Activated CD4-positive, alpha-beta T cell treated with anti-CD3 and anti-CD28 coated beads, Interleukin-2, amount 10 ng/mL, durations not matched to agents 7 days and 5 days (primary cell): ENCODE measurements at places on chromosomes 11 and 22.
A peak's percentile ranks its signal among the peaks of the same experiment; 100 is the strongest.

DNA sequence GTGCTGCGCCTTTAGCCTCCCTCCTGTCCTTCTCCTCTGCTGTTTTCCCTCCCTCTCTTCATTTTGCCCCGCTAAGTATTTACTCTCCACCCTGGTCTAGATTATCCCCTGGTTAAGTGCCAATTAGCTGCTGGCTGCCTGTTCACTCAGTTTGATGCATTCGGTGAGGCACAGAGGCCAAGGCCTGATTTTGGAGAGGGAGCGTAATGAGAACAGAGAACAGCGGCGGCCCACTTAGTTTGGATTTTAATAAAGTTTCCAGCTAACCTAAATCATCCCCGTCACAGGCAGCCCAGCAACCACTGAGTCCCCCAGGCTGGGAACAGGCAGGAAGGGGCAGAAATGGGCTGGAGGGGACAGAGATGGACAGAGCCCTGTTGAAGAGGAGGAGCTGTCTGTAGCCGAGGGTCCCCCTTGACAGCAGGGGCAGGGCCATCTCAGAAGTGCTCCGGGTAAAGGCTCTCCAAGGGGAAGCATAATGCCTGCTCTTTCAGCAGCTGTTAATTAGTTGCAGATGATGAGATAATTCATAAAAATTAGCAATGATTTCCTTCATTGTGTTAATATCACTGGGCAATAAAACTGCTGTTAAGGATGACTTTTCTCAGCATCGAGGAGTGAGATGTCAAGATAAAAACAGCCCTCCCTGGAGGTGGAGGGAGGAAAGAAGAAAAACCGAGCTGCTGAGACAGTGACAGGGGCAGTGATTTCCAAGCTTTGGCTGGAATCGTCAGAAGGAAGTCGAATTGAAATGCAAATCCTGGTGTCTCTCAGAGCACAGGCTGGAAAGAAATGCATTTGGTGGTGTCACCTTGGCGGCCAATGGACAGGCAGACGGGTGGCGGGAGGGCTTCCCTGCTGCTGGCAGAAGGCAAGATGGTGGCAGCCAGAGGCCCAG lies 170.1 kb downstream of the GRIK4 start:
- DNase-seq, result no peak

- no peak for DNase-seq
Measured at GRCh38 chr22:22856885-22857606, 30.6 kb upstream of the IGLL5 start.

DNA sequence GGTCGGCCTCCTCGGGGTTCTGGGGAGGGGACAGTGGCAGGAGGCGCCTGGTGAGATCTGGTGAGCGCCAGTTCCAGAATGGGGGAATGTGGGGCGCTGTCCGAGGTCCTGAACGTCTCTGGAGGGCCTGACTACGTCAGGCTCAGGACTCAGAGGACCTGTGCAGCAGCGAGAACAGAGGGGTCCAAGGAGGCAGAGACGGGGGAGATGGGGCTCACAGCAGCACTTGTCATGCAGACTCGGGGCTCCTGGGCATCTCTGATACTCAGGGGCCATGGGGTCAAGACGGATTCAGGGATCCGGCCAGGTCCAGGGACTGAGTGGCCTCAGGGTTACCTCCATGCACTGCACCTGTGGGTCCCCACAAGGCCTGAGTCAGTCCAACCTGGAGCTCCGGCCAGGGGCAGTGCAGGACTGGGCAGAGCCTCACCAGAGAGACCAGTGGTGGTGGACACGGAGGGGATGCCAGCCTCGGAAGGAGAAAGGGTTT lies 92.2 kb downstream of the BRD1 start:
- DNase-seq, result peak; percentile 26

GRCh38 chr11:66844496-66845142 lies 1.4 kb downstream of the RCE1 start:
- DNase-seq, result no peak

DNA sequence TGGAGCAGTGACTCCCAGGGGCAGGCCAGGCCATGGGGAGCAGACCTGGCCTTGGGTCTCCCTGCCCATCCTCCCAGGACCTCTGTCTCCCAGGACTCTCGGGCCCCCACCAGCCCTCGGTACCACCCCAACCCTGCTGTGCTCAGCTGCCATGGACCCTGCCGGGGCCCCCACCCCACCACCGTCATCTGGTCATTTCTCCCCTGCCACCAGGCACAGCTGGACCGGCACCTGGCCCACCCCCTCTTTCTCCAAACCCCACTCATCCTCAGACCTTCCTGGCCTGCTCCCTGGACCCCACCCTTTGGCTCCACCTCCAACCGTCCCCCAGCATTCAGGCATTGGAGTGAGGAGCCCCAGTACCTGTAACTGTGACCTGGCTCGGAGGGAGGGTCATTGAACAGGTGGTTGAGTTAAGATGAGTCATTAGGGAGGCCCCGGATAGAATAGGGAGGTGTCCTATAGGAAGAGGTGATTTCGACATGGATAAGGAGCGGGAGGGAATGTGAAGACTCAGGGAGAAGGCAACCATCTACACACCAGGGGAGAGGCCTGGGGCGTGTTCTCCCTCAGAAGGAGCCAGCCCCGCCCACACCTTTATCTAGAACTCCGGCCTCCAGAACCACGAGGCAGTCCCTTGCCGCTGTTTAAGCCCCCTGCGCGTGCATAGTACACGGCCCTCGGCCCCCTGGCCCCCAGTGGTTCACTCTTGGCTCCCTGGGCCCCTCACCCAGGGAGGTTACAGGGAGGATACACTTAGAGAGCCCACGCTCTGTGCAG lies 1395.9 kb downstream of the BRD1 start:
- DNase-seq, result no peak

GRCh38 chr11:84019571-84020194 lies 733.5 kb upstream of the CCDC90B start:
- DNase-seq, result no peak

DNA sequence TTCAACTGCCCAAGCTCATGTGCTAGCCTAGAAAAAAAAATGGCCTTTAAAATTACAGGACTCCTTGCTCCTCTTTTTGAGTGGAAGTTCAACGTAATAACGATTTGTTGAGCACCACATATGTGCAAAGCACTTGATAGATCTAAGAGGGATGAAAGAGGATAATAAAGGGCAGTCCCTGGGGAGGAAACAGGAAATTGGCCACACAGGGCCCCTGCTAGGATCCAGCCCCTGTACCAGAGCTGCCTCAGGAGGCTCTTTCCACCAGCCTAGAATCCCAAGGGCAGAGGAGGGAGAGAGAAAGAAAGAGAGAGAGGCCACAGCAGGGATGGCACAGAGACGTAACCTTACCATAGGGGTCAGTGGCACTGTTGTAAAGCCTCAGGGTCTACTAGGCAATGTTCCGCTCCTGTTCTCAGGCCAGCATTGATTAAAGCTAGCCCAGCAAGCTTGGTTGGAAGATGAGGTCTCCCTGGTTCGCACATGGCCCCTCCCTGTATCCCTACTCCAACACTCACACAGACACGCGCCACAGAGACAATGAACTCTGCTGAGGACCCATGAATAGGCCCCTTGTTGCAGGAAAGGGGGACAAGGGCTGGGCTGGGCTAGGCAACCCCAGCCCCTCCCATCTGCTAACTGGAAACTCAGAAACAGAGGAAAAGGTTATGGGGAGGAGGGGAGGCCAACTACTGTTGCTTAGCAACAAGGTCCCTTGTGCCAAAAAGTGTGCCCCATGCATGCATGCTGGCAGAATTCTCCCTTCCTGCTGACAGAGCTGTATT lies at the start of gene TMPRSS5:
TSS of gene TMPRSS5 (minus strand) at position 438 of the 785 bp plus-strand sequence. CDS start at position 354, 84 bp downstream.
- DNase-seq, result no peak

- no peak for DNase-seq
Measured at GRCh38 chr11:45400591-45400990, 114.5 kb upstream of the SYT13 start.

- no peak for DNase-seq
Measured at GRCh38 chr11:17412488-17413180, 24.2 kb upstream of the KCNJ11 start.

DNA sequence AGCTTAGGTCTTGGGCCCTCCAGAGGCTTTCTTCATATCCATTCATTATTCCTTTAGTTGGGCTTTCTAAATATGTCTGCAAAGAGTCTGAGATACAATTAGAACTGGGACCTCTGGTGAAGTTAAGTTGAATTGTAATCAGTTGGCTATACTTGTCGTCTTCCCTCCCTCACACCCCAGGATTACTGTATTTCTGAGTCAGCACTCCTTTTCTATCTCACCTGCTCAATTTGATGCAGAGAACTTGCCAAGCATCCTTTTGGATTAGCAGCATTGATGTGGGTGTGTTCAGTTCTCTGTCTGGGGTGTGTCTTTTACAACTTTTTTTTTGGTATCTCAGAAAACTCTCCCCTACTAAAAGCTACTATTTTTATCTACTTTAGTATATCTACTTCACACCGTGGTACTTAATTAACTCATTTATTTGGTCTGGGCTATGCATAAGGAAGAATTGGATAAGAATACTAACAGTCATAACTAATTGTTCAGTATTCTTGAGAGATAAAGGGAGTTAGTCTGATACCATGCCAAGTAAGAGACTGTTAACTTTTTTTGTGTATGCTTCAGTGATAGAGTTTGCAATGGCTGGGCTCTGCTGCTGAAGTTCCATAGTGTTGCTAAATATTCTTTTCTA lies 15.1 kb downstream of the CTNND1 start:
- DNase-seq, result no peak

GRCh38 chr11:97938789-97939188 lies 1082.0 kb upstream of the CNTN5 start:
- no peak for DNase-seq

GRCh38 chr22:41544671-41545476 lies 604 bp upstream of the POLR3H start:
- no peak for DNase-seq

DNA sequence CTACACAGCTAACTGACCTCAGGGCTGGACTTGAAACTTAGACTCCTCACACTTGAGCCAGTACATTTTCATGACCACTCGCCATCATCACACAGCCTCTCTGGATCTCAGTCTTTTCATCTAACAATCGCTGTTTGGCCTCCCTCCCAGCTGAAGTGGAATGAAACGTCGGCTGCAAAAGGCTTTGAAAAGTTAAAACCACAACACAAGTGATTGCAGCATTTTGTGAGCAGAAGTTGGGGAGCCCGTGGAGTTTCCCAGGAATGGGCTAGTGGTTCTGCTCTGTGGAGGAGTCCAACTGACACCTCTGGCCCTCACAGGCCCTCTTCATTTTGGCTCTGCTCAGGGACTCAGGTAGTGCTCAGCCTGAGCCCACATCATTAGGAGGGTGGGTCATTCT lies 35.9 kb upstream of the TRIM29 start:
- no peak for DNase-seq

DNA sequence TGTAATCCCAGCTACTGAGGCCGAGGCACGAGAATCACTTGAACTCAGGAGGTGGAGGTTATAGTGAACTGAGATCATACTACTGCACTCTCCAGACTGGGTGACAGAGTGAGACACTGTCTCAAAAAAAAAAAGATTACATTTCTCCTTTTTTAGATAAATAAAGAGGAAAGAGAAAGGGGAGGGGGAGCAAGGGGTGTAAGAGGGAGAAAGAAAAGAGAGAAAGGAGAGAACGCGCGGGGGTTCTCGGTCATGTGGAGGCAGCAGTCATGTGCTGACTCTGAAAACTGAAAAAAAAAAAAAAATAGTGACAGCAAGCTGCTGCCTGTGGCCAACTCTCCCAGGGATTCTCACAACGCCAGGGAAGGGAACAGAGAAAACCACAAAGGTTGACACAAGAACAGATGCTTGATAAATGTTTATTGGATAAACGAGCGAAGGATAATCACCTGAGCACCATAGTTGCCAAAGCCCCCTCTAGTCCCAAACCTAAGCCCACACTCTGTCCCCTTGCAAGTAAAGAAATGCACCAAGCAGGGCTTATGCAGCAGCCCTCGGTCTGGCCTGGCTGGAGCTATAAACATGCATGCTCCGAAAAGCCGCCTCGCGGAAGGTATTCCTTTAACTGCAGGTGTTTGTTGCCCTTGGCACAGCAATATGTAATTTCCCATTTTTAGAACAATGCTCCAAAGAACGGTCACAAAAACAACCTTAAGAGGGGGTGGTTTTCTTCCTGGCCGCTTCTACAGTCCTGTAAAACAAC lies 14.5 kb downstream of the SCGB1A1 start:
- DNase-seq, result no peak

DNA sequence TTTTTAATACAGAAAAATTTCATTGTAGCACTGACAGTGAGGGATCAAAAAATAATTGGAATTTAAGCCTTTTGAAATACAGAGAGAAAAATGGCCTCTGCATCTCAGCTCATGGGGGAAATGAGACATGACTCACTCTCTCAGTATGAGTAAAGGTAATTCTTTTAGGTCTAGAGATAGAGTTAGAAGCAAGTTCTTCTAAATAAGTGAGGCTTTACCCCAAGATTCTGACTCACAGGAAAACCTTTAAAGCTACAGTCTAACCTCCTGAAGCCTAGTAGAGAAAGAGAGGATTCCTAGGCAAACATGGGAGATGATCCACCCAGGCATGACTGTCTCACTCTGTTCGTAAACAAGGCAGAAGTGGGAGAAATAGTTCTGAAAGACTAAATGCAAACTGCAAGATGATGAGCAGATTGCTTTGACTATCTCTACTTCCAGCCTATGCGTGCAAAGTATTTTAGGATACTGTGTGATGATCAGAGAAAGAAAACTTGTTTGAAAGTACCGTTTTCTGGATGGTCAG lies 1003.3 kb upstream of the CCDC90B start:
- no peak for DNase-seq

DNA sequence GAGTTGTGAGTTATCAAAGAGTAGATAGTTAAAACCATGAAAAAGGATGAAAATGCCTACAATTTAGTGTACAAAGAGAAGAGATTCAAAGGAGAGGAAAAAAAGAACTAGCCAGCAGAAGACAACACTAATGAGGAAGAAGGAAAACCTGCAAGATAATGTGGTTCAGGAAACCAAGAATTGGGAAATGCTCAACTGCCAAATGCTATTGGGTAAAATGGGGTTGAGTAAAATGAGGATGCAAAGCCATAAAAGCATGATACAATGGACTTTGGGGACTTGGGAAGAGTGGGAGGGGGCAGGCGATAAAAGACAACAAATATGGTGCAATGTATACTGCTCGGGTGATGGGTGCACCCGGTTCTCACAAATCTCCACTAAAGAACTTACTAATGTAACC lies 7.6 kb upstream of the OR52K2 start:
- DNase-seq, result no peak

DNA sequence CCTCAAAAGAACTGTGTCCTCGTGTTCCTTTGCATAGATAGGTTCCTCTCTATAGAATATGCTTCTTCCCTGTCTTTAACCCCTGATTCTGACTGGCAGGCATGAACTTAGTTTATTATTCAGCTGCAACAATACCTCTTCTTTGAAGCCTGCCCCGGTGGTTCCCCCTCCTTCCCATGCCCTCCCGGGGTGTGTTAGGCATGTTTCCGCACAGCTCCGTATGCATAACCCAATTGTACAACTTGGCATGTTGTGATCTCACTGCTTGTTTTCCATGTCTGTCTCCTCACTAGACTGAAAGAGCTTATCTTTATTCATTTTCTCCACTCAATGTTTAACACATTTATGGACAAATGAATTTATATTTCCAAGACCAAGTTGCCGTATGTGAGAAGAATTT lies 72.6 kb downstream of the DEPDC5 start:
- DNase-seq, result no peak

GRCh38 chr11:64025205-64025604 lies 10.5 kb upstream of the FLRT1 start:
- no peak for DNase-seq

- DNase-seq, result no peak
Measured at GRCh38 chr11:47028195-47029093, 91.9 kb downstream of the CSTPP1 start.
